Activated effector memory CD4-positive, alpha-beta T cell treated with Interleukin-2 at 50 U/mL for 16 hours (primary cell): ENCODE measurements at places on chromosomes 12 and 14.

DNA sequence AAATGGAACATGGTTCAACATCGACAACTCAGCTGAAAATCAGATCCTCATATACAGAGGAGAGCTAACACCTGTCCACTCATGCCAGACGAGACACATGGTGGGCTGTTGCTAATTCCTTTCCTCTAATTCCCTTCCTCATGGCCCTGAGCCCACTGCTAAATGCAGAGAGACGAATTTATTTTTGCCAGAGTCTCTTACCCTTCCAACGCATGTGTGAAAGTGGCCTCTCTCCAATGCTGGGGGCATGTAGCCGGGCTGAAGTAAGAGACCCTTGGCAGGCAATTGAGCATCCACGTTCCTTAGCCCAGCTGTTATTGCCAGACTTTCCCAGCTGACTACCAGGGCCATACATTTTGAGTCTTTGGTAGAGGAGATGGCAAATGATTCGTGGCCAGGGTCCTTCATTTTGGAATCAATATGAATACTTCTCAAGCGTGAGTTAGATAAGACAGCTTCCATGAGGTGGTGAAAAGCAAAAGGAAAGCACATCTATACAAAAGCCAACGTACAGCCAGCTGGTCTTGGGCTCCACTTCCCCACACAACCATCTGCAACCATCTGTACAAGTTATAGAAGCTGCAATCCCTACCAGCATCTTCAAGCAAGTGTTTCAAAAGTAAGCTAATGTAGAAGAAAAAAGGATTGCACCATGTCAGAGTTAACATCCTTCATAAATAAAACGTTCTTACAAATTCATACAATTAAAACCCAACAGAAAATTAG is 28.6 kb downstream of the CORO1C start:
- DNase-seq: no peak

DNA sequence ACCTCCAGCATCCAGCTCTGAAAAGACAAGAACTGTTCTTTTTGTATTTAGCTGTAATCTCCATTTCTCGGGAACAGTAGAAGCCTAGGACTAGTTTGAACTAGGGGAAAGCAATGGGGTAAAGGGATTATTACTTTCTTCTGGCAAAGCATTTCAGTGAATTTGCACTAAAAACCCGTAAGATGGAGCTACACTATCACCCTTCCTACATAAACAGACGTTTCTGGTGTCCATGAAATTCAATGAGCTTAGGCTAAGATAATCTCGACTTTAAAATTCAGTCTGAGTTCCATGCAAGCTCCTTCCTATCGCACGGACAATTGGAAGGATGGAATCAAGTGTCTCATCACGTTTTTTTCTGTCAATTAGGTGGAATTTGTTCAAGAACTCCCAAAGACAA is 24.0 kb downstream of the ACSM4 start:
- no peak for DNase-seq

- DNase-seq: no peak
Observed at GRCh38 chr14:60346706-60347105, 97.7 kb downstream of the PPM1A start.

DNA sequence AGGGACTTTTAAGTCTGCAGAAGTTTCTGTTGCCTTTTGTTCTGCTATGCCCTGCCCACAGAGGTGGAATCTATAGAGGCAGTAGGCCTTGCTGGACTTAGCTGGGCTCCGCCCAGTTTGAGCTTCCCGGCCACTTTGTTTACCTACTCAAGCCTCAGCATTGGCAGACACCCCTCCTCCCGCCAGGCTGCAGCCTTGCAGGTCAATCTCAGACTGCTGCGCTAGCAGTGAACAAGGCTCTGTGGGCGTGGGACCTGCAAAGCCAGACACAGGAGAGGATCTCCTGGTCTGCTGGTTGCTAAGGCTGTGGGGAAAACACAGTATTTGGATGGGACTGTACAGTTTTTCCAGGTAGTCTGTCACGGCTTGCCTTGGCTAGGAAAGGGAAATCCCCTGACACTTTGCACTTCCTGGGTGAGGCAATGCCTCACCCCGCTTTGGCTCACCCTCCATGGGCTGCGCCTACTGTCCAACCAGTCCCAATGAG is 43.7 kb downstream of the CCDC59 start:
- no peak for DNase-seq

GRCh38 chr12:16392846-16393535 is 45.5 kb downstream of the MGST1 start:
- no peak for DNase-seq

DNA sequence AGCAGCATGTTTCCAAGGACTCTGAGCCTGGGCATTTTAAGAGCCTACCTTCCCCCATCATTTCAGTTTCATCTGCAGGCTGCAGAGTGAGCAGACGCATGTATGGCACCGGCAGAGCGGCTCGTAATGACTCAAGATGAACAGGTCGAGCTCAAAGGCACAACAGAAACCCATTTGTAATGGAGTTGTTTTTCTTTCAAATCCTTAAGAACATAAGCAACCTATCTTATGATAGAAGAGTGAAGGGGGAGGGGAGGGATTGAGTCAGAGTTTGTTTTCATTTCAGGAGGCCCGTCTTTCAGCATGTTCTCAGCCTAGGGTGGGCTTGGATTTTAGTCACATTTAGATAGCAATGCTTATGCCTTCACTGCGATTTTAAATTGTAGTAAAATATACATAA is 54.9 kb upstream of the CISTR start:
- no peak for DNase-seq

DNA sequence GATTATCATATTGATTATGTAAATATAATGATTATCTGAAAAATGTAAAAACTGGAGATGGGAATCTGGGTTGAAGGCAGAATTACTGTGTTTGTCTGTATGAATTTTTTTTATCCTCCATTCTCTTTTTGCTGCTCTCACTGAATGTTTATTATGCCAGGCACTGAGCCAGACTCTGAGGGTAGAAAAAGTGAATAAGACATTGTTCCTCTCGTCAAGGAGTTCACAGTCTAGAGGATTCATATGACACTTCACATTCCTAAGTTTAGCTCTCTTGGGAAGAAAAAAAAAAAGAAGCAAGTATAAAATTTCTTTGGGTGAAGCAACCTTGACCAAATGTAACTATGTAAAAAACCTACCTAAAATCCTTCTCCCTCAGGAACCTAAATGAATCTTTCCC is 120.9 kb upstream of the LMO3 start:
- DNase-seq: no peak

GRCh38 chr14:64654246-64654900 is 49.9 kb upstream of the PLEKHG3 start:
- DNase-seq: no peak

GRCh38 chr14:83421711-83422110 is 1888.1 kb upstream of the SEL1L start:
- no peak for DNase-seq
